ENCODE measurements at places on chromosomes 12 and 14.

- DNase-seq, result no peak
Measured at GRCh38 chr14:61221906-61222305, 59.2 kb downstream of the TMEM30B start.

- peak; percentile 27 for DNase-seq
Measured at GRCh38 chr14:39841088-39841487, 408.9 kb upstream of the FBXO33 start.

GRCh38 chr12:104387190-104387589 is 69.6 kb upstream of the CHST11 start:
- no peak for DNase-seq

DNA sequence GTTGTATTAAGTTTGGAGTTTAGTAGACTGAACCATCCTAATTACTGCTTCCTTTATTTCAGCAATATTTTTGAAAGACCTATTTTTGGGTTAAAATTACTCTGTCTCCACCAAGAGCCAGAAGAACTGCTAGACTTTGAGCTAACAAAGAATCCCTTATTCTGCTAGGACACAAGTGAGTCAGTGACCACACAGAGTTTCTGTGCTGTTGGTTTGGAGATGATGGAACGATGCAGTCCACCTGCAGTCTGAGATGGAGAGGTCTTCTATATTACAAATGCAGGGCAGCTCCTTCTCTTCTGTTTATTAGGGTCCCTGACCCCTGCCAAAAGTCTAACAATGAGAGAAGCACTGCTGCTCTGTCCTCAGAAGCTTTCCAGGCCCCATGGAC is 6.7 kb upstream of the STXBP6 start:
- DNase-seq, result no peak

DNA sequence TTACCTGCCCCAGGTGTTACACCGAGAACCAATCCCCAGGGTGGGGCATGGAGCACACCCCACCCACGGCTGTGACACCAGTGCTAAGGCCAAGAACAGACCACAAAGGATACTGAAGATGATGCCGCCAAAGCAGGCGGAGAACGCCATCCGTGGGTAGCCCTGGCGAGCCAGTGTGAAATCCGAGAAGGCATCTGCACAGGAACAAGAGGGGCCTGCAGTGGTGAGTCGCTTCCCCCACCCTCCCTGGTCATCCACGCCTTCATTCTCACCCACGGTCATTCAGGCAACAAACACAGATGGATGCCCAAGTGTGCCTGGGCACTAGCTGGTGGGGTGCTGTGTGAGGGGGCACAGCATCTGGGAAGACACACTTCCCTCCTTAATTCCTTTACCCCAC is 28.5 kb downstream of the SLC8B1 start:
- peak; percentile 37 for DNase-seq

- DNase-seq, result no peak
Measured at GRCh38 chr12:14958361-14959125, 2.9 kb downstream of the ARHGDIB start.

- DNase-seq, result no peak
Measured at GRCh38 chr12:30927222-30927611, 669 bp downstream of the TSPAN11 start.

DNA sequence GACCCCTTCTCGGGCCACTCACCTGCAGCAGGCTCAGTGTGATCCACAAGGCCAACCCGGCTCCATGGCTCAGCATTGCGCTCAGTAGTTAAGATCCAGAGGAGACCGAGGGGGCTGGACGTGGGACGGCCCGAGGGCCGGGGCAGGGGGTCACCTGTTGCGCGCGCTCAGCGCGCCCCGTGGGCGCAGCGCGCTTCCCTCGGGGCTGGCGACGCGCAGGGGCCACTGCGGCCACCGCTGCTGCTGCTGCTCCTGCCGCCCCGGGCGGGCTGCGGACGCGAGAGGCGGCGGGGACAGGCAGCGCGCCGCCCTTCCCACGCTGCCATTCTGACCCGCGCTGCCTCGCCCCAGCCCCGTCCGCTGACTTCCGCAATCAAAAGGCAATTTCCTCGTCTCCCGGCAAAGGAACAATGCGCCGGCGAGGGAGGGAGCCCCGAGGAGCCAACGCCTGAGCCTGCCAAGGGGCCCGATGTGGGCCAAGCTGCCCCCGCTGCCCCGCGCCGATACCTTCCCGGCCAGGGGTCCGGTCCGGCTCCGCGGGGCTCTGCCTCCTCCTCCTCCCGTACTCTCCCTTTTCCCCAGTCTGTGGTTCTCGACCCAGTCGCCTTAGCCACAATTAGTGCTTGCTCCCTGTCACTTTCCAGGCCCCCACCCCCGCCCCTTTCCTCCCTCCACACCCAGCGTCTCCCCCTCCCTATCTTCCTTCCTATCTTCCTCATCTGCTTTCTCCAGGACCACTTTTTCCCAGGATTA is 27.3 kb downstream of the PTPRB start:
- DNase-seq, result peak; percentile 30

DNA sequence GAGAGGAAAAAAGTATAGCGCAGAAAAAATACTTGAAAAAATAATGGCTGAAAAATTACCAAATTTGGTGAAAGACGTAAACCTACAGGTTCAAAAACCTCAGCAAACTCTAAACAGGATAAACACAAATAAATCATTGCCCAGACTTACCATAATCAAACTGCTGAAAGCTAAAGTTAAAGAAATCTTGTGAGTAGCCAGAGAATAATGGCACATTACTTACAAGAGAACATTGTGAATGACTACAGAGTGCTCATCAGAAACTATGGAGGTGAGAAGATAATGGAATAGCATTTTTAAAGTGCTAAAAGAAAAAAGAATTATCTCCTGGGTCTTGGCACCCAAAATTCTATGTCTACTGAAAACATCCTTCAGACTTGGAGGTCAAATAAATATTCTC is 36.0 kb downstream of the ATF1 start:
- DNase-seq, result peak; percentile 51

DNA sequence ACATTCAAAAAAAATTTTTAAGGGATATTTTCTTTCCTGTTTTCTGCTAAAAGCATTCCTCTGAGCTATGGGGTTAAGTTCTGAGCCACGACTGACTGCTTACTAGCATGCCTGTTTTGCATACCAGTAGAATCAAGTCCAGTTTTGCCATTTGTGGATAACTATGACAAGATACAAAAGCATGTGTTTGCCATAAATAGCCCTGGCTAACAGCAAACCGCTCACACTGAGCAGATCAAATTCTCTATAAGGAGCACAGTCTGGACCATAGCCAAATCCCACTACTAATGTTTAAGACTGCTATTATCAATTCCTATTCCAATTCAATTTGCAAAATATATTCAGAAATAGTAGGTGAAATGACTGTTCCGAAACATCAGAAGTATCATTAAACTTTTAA is 3.2 kb downstream of the CFL2 start:
- no peak for DNase-seq

- DNase-seq, result peak; percentile 76
Measured at GRCh38 chr14:105193916-105194782, 13.0 kb upstream of the NUDT14 start.

- DNase-seq, result no peak
Measured at GRCh38 chr14:82621881-82622450, 1088.3 kb upstream of the SEL1L start.

- DNase-seq, result no peak
Measured at GRCh38 chr14:70904373-70904772, 2.9 kb upstream of the PCNX1 start.

GRCh38 chr14:104678346-104678745 is 11.1 kb upstream of the INF2 start:
- DNase-seq, result no peak

DNA sequence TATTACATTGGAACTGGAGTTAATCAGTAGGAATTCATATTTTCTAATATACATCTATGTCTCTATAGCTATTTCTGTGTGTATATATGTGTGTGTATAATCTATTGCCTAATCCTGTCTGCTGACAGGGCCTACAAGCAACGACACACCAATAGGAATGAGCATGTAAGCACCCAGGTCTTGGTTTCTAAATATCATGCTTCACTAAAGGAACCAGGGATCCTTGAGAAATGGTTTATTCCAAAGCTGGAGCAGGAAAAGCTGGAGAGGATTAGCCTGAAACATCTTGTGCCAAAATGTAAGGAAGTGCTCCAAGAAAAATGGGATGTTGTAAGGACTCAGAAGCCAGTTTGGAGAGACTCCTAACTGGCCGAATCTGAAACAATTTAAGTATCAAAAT is 29.3 kb upstream of the LGALS3 start:
- DNase-seq, result no peak

- no peak for DNase-seq
Measured at GRCh38 chr14:70816525-70816924, 7.2 kb upstream of the MAP3K9 start.

GRCh38 chr12:120652656-120653435 is 12.4 kb downstream of the CABP1 start:
- no peak for DNase-seq

- no peak for DNase-seq
Measured at GRCh38 chr12:51699219-51699618, 108.2 kb downstream of the SCN8A start.

- DNase-seq, result peak; percentile 94
Measured at GRCh38 chr14:63642229-63642611, 549 bp upstream of the WDR89 start.

GRCh38 chr14:31969699-31970240 is 107.3 kb upstream of the ARHGAP5 start:
- no peak for DNase-seq
